Anterior cingulate cortex (tissue), 58 donors: ENCODE measurements at places on chromosomes 12 and 14.
A peak's percentile ranks its signal among the peaks of the same experiment; 100 is the strongest.

DNA sequence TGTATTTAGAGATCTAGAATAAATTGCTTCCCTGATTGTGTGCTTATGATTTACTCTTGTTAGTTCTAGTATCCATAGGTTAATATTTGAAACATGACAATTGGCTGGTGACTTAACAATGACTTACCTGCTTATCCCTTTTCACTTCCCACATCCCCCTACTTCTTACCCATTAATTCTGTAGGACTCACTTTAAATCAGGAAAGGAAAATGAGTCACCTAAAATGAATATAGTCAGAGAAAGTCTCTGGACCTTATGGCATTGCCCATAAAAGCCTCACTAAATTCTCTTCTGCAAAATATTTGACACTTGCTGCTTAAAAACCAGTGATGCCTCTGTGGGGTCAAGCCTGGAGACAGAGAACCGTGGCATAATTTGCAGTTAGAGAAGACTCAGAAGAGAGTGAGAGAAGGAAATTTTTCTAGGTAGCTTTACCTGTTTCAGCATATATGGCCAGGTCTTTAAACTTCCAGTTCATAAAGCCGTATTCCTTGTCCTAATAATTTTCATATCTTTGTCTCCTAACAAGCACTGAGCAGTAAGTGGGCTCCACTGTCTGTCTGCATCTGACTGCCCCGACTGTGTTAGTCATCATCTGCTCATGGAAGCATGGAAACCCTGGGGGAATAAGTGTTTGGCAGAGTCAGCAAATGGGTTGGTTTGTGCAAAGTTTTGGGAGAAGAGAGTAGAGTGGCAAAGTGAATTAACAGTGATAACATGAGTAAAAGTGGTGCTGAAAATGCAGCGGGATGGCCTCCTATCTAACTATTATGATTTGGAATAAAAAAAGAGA is 294.4 kb downstream of the AKAP6 start:
- DNase-seq, result no peak

- DNase-seq, result no peak
Observed at GRCh38 chr12:121468499-121468801, 68.5 kb downstream of the RNF34 start.

GRCh38 chr12:101857043-101857558 is 20.3 kb upstream of the DRAM1 start:
- DNase-seq, result no peak

- no peak for DNase-seq
Observed at GRCh38 chr14:62206456-62206855, 444.2 kb downstream of the SNAPC1 start.

- DNase-seq, result no peak
Observed at GRCh38 chr14:55537782-55538181, 42.2 kb upstream of the KTN1 start.

DNA sequence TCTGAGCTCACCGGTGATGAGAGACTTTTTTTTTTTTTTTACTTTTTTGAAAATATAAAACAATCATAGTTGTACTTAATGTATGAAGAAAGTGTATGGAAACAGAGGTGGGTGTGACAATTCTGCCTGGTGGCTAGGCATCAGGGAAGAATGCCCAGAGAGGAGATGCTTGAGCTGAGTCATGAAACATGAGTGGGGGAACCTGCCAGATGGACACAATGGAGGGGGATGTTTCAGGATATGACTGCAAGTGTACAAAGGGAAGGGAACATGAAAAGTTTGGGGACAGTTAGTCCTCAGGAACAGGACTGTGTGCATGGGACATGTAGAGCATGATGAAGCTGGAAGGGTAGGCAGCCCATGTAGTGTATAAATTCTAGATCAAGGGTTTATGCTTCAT is 274.2 kb upstream of the E2F7 start:
- peak; percentile 2 for DNase-seq

DNA sequence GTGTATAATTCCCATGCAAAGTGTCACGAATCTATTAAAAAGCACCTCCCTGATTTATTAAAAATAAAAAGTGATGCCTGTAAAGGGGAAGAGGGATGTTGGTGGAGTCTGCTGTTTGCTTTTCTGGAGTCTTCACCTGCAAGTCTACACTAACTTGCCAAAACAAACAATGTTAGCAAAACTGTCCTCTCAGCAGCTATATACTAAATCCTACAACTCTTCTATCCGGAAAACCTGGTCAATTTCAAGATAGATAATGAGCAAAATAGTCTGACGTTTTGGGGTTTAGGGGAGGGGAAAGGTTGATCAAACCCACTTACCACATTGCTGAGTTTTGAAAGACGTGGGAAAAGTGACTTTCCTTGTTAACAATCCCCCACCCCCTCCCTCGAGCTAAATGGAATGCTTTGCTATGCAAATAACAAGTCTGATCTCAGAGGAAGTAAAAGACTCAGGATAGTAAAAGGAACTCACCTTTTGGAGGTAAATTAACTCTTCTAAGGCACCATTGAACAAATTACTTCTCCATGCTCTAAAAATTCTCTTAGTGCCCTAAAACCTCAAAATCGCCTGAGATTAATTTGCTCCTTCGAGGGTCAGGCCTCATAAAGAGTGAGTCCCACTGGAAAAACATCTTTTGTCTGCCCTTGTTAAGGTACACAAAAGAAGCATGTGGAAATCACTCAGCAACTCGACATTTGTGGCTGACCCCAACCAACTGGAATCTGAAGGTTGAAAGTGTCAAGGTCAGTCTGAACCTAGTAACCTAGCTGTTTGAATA is 13.5 kb downstream of the BMP4 start:
- DNase-seq, result no peak

DNA sequence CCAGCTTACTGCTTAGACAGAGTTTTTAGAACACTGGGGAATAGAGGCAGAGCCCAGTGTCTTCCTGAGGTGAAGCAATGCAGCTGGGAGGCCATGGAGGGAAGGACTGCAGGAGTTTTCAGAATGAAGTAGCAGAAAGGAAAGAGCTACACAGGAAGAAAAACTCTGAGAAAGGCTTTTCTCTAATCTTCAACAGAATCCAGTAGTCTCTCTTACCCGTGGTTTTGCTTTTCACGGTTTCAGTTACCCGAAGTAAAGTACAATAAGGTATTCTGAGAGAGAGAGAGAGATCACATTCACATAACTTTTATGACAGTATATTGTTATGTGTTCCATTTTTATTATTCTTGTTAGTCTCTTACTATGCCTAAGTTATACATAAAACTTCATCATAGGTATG is 761.6 kb downstream of the BCL11B start:
- DNase-seq, result no peak

DNA sequence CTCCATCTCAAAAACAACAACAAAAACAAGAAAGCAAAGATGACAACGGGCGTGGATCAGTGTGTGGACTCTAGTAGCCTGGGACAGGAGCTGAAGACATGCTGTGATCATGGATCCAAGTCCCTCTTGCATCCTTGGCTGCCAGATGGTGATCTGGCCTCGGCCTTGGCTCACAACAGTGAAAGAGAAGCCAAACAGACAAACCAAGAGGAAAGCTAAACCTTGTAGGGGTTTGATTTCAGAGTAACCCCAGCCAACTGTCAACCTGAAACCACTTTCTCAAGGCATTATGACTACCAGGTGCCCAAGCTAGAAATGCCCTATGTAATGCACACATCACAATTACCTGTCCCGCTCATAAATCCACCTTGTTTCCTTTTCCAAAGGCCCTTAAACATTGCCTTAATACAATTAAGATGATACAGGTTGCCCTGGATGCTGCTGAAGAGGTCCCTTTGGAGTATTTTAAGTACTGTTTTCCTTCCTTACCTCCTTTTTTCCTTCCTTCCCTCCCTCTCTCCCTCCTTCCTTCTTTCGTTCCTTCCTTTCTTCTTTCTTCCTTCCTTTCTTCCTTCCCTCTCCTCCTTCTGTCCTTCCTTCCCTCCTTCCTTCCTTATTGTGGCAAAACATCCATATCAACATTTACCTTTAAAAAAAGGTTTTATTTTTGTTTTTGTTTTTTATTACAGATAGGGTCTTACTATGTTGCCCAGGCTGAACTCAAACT is 41.4 kb upstream of the NINJ2 start:
- no peak for DNase-seq

GRCh38 chr14:86708846-86709339 is 1178.9 kb downstream of the FLRT2 start:
- no peak for DNase-seq

DNA sequence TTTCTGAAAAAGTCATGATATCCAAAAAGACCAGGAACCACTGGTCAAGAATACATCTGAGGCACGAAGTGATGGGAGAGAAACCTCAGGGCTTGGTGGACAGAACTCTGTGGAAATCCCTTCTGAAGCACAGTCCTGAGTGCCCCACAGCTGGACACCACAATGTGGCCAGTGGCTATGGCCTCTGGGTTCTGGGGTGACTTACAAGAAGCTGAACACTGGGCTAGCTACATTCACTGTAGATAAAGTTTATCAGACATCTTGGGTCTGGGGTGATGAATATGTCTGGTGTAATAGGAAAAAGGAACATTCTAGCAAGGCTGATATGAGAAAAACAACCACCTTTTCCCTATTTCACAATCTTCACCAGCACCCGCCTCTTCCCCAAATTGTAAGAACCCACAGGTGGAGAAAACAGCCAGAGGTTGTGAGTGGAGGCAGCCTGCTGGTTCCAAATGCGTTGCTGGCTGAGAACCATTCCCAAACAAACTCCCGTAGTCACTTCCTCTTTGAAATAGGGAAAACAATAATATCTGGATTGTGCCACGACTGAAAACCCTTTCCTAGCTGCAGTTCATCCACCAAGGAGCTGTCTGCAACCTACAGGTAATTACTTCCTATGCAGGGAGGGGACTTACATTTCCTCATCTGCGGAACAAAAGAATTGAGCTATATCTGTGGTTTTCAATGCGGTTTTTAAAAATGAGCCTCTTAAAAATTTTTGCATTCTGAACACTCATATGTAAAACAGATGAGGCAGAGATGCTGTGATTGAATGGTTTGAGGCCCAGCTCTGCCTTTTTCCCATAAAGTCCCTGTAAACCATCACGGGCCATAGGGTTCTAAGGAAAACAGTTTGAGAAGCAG is 193.6 kb downstream of the SLC41A2 start:
- no peak for DNase-seq

GRCh38 chr14:95817271-95817670 is 59.4 kb upstream of the TUNAR start:
- DNase-seq, result no peak

DNA sequence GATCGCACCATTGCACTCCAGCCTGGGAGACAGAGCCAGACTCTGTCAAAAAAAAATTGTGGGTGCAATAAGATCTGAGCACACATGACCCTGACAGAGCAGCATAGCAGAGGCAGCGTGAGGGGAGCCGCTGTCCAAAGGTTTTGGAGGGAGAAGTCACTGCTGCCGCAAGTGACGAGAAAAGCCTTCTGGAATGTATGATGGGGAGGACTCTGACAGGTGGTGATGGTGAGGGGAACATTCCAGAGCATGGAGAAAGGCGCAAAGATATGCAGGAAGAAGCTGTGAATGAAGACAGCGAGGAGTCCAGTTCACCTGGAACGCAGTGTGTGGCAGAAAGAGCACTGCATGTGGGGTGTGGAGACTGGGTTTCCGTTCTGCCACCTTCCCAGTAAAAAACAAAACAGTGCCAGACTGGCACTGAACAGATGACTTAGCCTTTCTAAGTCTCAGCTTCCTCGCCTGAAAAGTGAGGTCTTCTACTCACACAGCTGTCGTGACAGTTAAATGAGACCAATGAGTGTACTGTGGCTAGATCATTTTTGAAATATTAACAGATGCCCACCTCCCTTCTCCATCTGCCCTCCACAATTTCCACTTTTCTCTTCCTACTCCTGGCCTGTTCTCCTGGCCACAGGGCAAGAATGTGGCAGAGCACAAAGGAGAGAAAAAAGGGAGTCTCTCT is 53.4 kb upstream of the PTHLH start:
- no peak for DNase-seq

- DNase-seq, result no peak
Observed at GRCh38 chr12:20482491-20483054, 114.2 kb downstream of the PDE3A start.

- no peak for DNase-seq
Observed at GRCh38 chr12:54126029-54126695, 62.6 kb downstream of the SMUG1 start.

DNA sequence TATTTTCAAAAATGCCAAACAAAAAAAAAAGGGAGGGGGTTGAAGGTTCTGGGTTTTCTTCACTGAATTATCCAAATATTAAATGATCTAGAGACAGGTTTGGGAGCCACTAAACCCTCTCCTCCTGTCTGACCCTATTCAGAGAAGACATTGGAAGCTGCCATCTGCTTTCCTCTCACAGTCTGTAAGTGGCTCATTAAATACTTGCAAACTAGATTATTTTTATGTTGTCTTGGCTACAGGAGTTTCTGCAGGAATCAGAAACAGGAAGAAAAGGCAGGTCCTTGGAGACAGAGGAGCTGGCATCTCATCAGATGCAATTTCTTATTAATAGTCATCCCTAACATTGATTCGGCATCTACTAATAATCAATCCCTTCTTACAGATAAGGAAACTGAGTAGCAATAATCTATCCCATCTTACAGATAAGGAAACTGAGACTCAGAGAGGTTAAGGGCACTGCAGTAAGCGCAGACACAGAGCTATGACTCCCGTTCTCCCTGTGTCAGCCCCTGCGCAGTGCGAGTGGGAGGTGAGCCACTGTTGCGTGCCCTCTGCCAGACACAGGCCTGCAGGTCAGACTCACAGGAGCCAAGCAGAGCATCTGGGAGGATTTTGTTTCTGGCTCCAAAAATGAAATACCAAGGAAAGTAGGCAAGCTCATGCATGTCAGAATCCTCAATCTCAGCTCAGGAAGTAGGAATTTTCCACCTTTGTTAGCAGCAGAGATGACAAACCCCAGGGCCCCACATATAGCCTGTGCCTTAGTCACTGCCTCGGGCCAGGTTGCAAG is 11.0 kb downstream of the BDKRB2 start:
- DNase-seq, result no peak

DNA sequence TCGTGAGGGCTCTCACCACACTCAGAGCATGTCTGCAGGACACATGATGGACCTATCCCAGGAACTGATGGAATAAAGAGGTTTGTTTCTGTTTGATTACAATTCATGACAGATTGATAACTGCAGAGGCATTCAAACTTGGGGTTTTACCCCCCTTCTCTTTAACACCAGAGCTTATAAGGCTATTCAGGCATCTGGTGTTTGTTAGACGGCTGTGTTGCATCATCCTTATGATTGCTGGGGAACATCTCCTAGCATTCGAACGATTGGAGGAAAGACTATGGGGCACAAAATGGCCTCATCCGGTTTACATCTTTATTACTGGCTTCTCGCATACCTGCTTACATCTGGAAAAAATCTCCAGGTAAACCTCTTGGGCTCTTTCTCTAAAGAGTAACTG is 191.8 kb downstream of the MSRB3 start:
- DNase-seq, result no peak

DNA sequence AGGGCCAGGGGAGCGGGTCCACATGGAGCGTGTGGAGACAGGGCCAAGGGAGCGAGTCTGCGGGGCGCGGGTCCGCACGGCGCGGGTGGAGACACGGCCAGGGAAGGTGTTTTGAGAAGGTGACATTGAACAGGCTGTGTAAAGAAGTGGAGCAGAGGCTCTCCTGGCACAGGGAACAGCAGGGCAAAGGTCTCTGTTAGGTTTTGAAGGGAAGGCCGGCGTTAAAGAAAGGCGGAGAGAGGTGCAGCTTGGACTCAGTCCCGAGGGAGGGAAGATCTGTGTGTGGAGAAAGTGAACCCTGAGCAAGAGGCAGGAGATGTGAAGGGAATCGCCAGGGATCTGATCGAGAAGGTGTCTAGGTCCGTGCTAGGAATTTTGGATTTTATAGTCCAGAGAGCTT is 1.8 kb downstream of the PXMP2 start:
- no peak for DNase-seq
